Stimulated activated CD8-positive, alpha-beta memory T cell treated with anti-CD3 and anti-CD28 coated beads, Interleukin-4, amount 100 ng/mL, for 48 hours (primary cell): ENCODE measurements at places on chromosomes 12 and 14.

DNA sequence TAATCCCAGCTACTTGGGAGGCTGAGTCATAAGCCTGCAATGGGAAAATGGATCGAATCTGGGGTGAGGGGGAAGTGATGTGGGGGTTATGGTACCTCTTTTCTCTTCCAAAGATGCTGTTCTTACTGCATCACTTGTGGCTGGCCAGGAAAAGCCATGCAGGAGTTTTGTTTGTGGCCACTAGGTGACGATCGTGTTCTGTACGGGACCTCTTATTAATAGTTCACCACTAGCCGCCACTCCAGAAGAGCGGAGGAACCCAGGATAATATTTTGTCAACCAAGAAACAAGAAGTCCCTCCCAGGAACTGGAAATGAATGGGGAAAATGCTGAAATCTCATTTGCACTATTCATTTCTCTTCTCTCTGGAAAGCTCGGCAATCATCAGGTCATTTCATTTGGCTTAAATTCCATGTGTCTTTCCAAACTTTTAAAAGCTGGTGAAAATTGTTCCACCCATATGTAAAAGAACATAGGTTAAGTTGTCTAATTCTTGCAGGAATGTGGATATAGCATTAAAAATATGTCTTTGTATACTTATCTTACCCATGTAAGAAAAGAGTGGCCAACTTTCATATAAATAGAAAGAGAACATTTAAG is 8.9 kb downstream of the GPR65 start:
- DNase-seq: peak; percentile 43

GRCh38 chr12:33529810-33530209 is 90.2 kb upstream of the SYT10 start:
- no peak for DNase-seq

DNA sequence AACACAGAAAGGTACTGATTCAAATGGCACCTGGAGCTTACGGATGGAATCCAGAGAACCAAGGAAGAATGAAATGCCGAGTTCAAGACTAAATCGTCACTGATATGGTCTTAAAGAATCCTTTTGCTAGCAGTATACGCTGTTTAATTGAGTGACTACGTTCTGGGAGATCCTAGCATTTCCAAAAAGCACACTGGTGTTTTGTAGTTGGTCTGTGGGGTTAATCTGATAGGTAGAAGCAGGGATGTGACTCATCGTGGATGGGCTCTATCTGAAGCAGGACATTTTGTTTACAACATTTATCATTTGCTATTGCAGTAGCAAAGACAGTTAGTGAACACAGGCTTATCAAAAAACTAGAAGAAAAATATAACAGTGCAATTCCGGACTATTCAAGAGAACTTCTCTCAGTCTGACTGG is 169.2 kb upstream of the HMGA2 start:
- DNase-seq: no peak

- no peak for DNase-seq
Observed at GRCh38 chr14:48008646-48009045, 333.2 kb upstream of the MDGA2 start.

DNA sequence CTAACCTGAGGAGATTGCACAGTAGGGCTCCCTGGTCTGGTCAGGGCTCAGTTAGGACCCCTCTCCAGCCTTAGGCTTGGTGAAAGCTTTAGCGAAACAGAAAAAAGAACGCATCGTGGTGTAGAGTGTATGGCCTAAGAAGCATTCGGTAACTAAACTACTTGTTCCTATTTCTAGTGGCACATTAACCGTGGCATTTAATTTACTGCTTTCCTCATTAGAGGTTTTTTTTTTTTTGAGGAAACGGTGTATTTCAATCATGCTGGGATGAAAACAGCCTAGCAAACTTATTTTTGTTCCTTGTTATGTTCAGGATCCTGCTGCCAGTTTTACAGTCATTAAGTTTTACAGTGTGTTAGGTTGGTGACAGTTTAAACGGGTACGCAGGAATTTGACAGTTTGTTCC is 518 bp upstream of the OSBPL8 start:
- no peak for DNase-seq

GRCh38 chr12:12979731-12980259 is 20.3 kb downstream of the HEBP1 start:
- DNase-seq: no peak

DNA sequence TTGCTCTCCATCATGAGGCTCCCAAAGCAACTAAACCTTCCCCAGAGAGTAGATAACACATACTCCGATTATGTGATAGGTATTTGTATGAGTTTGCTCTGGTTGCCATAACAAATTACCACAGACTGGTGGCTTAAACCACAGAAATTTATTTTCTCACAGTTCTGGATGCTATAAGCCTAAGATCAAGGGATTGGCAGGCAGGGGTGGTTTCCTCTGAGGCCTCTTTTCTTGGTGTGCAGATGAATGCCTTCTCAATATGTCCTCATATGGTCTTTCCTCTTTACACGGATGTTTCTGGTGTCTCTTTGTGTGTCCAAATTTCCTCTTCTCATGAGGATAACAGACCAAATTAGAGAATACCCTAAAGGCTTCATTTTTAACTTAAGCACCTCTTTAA is 285.8 kb upstream of the GRIP1 start:
- DNase-seq: peak; percentile 51

DNA sequence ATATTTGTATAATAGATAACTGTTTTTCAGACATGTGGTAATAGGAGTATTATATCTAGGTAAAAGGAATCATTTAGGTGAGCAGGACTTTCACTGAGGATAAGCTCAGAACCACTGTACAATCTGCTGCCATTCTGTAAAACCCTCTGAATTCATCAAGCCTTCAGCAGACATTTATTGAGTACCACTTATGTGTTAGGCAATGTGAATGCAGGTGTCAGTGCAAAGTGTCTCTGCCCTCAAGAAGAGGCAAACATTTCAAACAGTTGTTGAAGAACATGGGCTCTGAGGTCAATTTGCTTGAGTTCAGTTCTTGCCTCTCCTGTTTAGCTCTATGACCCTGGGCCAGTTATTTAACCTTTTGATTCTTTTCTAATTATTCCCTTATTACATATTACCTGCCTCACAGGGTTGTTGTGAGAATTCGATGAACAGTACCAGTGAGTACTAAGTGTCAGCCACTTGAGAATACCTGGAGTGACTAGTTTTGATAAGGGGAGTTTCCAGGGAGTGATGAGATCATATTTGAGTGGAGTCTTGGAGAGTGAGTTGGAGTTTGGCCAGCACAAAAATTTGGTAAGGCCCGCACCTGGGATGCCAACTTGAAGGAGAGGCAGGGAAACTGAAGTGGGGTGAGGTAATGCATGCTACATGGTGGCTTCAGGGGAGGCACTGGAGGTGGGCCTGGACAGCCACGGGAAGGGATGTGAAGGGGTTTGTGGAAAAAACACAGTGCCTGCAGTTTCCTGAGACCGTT is 33.7 kb downstream of the RASSF8 start:
- no peak for DNase-seq

DNA sequence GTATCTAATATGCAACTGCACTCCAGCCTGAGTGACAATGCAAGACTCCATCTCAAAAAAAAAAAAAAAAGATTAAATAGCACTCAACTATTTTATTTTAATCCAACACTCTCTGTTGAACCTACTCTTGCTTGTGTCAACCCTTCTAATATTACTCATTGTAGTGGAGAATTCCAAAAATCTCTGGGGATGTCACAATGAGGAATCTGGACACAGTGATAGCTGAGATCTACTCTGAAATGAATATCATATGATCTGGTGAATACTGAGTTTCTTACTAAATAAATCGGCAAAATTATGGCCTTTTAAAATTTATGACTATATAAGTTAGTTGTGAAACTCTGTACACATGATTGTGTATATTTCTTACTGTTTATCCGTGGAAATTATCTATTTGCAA is 418.2 kb downstream of the BCAT1 start:
- DNase-seq: no peak

- DNase-seq: no peak
Observed at GRCh38 chr12:86290615-86291014, 34.4 kb upstream of the MGAT4C start.

DNA sequence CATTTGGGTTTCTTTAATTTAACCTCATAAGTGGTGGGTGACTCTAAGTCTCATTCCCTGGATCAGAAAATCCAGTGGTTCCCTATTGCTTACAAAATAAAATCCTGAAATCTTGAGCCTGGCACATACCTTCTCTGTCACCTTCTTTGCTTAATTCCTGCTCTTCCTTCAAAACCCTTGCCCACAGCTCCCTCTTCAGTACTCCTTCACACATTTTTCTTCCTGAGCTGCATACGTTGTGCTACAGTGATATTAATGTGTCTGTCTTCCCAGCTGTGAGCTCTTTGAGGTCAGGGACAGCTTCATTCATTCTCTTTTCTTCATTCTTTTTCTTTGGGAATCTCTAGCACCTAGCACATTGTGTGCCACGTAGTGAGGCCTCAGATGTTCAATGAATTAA is 9.5 kb downstream of the TSPAN11 start:
- DNase-seq: no peak

- no peak for DNase-seq
Observed at GRCh38 chr12:80698847-80699542, 8.4 kb upstream of the MYF6 start.
